ENCODE measurements at places on chromosomes 13 and 19. TPM values are rescaled to one million over a fixed set of nuclear protein-coding genes. Genes with fewer than 3 reads are reported as not detected.

GRCh38 chr13:94233401-94233800 lies 246.1 kb downstream of the DCT start:
- DNase-seq = no peak

GRCh38 chr13:42041011-42041683 lies 7.3 kb upstream of the DGKH start:
- DNase-seq = peak; percentile 28

- DNase-seq = no peak
These were observed 576.8 kb downstream of the UQCRFS1 start for GRCh38 chr19:28636016-28636629.

GRCh38 chr19:16458391-16459341 lies 13.1 kb downstream of the EPS15L1 start:
- no peak for DNase-seq

DNA sequence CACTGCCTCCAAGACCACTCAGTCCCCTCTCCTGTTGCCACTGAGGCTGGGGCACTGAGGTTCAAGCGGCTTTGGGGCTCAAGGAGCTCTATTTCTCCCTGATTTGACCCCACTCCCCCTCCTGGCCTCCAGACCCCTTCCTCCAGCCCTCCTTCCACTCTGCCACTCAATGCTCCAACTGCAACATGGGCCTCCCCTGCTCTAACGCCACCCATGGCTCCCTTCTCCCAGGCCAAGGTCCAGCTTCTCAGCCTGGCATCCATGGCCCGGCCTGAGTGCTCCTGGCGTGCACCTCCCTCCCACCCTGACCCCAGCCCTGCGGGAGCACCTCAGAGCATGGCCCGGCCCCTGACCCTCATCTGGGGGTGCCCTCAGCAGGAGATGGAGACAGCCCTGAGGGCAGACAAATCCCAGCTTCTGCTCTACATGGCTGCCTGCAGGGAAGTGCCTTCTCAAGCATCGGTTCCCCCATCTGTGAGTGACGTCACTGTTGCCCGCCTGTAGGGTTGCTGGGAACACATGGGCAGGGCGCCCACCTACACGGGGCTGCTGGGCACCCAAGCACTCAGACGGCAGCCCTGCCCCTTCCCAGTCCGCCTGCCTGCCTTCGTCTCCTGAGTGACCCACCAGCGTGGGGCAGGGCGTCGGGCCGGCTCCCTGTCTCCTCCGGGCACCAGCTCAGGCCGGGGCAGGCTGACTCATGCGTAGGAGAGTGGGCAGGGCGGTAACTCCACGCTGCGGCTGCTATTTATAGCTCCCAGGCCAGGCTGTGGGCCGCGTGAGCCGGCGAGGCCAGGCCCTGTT lies 1.6 kb upstream of the DIRAS1 start:
- DNase-seq = peak; percentile 88

- no peak for DNase-seq
These were observed 249.0 kb downstream of the TSHZ3 start for GRCh38 chr19:31100206-31100590.

DNA sequence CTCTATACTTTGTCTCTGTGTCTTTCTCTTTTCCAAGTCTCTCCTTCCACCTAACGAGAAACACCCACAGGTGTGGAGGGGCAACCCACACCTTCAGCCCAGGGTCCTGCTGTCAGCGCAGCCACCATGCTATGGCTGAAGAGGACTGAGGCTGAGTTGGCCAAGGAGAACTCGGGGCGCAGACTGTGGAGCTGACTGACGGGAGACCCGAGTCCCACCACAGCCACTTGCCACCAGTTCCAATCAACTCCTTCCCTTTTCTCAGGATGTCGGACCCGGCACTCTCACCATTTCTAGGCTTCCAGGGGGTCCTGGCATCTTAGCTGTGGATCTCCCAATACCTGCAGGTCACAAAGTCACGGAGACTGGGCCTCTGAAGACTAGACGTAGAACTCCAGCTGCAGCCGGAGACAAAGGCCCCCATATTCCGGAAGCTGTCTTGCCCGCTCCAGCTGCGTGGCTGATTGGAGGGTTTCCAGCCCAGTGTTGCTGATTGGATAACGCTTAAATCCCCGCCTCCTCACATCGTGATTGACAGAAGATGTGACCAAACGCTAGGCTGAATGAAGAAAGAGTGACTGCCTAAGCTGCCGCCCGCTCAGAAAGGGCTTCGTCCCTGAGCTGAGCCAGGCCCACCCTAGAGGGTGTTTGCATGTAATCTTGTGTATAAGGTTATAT lies 63.6 kb downstream of the ZNF429 start:
- peak; percentile 88 for DNase-seq

DNA sequence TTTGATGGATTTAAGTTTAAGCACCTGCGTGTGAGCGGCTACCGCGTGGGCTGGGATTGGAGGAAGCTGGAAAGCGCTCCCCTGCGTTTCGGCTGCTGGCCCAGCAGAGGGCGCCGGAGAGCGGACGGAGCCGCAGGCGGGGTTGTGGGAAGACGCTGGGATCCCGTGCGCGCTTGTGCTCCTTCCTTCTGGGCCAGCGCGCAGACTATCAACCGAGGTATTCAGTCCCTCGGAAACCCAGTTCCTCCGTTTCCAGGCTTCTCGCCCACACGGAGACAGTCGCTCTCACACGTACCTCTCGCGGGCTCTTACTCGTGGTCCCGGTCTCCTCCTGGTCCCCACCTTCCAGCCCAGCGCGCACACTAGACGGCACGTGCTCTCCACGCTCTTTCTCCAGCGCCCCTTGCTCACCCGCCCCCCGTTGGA lies 28.8 kb downstream of the EPN1 start:
- DNase-seq = peak; percentile 53

DNA sequence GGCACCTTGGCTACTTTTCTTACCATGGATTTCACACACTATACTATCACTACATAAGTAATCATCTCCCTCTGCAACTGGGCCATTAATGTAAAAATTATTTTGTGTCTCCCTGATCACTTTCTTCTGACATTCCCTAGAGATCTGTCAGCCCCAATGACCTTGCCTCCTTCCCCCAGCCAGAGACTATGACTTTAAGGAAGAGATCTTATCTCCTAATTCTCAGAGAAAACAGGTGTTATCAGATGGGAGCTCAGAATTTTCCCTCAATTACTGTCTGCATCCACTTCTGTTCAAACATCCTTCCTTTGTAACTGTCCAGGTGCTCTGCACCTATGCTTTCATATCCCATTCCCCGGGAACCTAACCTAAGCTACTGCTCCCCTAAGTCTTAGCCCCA lies 397.5 kb downstream of the DIAPH3 start:
- no peak for DNase-seq

GRCh38 chr13:65468628-65469027 lies 1761.5 kb downstream of the PCDH9 start:
- DNase-seq = no peak

- DNase-seq = no peak
These were observed 95.1 kb downstream of the RAB20 start for GRCh38 chr13:110466266-110466915.

DNA sequence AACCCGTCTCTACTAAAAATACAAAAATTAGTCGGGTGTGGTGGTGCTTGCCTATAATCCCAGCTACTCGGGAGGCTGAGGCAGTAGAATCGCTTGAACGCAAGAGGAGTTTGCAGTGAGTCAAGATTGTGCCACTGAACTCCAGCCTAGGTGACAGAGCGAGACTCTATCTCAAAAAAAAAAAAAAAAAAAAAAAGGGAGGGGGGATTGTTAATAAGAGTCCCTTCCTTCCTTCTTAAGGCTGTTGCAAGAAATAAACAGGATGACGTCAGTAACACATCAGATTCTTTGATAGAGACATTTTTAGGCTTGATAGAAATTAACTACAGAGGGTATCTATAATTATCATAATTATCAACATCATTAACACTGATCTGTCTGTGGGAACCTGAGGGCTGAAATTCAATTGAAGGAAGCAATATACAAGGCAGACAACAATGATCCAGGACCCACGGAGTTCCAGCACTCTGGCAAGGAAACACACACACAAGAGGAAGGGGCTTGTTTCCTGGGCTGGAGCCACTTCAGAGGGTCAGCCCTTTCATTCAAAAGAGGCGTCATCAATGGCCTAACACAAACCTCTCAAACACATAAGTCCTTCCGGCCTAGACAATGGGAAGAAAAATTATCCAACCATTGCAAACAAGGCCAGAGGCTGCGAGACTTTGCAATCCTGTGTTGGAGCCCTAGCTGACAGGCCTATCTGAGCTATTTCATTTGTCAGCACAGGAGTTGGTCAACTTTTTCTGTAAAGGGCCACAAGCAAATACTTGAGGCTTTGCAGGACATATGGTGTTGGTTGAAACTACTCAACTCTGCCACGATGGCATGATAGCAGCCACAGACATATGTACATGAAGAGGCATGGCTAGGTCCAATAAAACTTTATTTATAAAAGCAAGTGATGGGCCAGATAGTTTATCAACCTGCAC lies 105.2 kb downstream of the INSR start:
- no peak for DNase-seq

- no peak for DNase-seq
These were observed 17.8 kb upstream of the ADGRE5 start for GRCh38 chr19:14363183-14364097.

DNA sequence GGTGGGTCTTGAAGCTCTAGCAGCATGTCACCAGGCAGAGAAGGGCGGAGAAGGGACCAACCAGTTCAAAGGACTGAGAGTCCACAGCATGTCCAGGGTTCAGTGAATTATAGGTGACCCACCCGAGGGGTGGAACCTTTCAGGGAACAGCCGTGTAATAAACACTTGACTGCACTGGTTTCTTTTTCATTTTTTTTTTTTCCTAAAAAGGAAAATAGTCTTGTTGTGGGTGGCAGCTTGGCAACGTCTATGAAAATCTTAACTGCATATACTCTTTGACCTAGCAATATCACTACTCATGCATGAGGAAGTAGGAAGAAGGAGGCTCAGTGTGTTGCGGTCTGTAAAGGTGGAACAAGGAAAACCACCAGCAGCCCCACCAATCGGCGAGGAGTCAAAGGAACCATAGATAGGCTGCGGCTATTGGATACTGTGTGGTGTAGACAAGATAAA lies 13.0 kb upstream of the MYH14 start:
- no peak for DNase-seq

GRCh38 chr19:6983448-6983847 lies 37.8 kb downstream of the MBD3L2B start:
- DNase-seq = no peak

DNA sequence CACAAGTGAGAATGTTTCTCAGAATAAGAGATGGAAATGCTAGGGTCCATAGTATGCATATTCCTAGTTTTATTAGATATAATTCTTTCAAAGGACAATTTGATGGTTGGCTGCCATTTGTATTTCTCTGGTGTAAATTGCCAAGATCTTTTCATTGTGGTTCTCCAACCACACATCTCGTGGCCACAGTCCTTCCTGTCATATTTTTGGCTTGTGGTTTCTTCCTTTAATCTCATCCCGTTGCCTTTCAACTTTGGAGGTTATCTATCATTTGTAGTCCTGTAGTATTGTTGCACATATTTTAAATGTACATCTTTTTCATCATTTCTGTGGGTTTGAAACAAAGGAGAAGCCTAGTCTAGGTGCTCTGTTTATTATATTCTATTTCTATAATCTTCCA lies 61.2 kb downstream of the WASF3 start:
- DNase-seq = no peak

- no peak for DNase-seq
These were observed at the start of gene DLEU7 for GRCh38 chr13:50843257-50844083. Gene DLEU7 (minus strand): TSS chr13:50843692. CDS start chr13:50843646, 46 bp downstream.

GRCh38 chr13:98246538-98247172 lies 69.6 kb upstream of the RNF113B start:
- no peak for DNase-seq

- no peak for DNase-seq
These were observed 4.1 kb downstream of the CCDC70 start for GRCh38 chr13:51865838-51866237.

DNA sequence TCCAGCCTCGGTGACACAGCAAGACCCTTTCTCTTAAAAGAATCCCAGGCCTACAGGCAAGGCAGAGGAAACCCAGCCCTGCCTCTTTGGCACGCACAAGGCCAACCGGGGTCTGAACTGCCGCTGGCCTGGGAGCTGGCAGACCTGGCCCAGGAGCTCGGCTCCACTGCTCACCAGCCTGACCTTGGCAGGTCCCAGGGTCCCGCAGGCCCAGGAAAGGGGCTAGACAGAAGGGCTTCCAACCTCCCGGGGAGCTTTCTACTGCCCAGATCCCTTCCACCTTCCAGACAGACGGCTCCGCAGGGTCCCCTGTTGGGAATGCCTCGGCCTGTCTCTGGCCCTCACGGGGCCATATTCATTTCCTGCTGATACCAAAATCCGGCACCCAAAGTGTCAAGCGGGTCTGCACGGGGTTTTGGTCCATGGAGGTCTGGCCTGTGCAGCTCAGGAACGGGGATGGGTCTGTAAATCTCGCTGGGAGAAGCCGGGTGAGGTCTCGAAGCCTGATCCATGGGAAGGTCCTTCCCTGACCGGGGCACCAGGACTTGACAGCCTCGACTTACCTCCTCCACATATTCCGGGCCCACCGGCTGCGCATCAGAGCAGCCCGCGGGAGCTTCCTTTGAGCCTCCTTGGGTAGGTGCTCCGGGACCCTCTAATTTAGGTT lies 36.6 kb upstream of the MATK start:
- DNase-seq = no peak

The BLOC1S3 gene
- total RNA-seq = 2.5 TPM

The PDCD2L gene
- 12.4 TPM for total RNA-seq

The MATK gene
- total RNA-seq = 9.6 TPM

The TNFSF11 gene
- total RNA-seq = not detected

The ZNF331 gene
- total RNA-seq = 23.4 TPM

The B9D2 gene
- total RNA-seq = 2.4 TPM

The MYH14 gene
- total RNA-seq = 2.6 TPM

The IRGC gene
- not detected for total RNA-seq

The KLK2 gene
- 0.09 TPM for total RNA-seq

The ZNF320 gene
- total RNA-seq = 34.3 TPM
